ENCODE measurements at places on chromosomes 5 and 9.

- H3K27ac ChIP-seq, result no peak overlapping the region
- H3K4me3 ChIP-seq, result no peak overlapping the region
- H3K4me1 ChIP-seq, result peaks cover 9% of the 10 kb centered on the region
- no peaks in the 10 kb centered on the region for H3K27me3 ChIP-seq
- no peaks in the 10 kb centered on the region for H3K36me3 ChIP-seq
Observed at GRCh38 chr9:105841562-105841961, 147.2 kb downstream of the TMEM38B start.

GRCh38 chr9:135267191-135267809, 179.8 kb downstream of the OLFM1 start:
- DNase-seq, result no peak
- no peaks in the 10 kb centered on the region for H3K4me1 ChIP-seq
- no peak overlapping the region for H3K4me3 ChIP-seq
- H3K27me3 ChIP-seq, result no peaks in the 10 kb centered on the region
- no peak overlapping the region for H3K27ac ChIP-seq
- H3K36me3 ChIP-seq, result no peaks in the 10 kb centered on the region

DNA sequence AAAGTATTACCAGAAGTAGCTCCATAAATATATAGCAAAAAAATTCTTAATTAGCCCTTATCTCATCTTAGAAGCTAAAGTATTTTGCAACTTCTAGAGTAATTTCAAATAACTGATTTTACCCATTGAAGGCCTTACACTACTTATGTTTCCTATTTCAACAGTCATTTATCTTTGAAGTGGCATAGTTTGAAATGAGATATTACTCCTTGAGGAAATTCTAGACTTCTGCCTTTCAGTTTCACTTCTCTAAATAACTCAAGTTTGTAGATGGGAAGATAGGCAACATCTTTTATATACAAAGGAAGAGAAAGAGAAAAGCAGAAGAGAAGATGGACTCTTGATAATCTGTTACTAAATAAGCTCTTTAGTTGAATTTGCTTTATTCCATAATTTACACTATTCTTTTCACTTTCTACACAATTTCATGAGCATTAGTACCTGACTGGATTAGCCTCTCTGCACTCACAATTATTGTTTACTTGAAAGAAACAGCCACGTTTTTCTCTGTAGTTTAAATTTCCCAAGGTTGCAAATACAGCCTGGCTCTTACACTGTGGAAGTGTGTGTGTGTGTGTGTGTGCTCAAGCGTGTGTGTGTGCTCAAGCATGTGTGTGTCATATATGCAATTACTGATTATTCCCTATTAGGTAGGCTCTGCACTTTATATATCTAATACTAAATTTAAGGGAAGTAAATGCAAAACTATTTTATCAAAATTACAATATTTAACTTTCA, 60.6 kb upstream of the EMB start:
- no peaks in the 10 kb centered on the region for H3K4me1 ChIP-seq
- H3K36me3 ChIP-seq, result no peaks in the 10 kb centered on the region
- no peak for DNase-seq
- H3K27ac ChIP-seq, result no peak overlapping the region

DNA sequence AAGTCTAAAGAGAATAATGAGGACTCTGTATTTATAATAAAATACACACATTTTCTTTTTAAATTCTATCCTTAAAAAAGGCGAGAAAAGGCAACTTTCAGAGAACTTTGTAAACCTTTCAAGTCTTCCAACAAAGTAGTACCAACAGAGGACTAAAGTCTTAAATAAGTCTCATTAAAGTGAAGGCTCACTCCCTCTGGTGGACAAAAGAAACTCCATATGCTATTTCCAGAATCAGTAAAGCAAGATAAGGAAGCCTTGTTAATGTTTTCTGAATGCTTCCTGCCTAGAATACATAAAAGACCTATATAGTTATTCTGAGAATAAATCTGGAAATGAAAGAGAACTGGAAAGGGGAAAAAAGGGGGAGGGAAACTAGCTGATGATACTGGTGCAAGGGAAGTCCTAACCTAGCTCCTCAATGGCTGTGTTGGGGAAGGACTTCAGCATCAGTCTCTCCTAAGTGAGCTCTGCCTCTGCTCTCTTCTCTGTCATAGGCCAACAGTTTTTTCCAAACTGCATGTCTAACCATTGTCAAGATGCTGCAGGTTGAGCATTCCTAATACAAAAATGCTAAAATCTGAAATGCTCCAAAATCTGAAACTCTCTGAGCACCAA, 7.2 kb downstream of the HMGCS1 start:
- H3K4me1 ChIP-seq, result peaks cover 68% of the 10 kb centered on the region
- no peaks in the 10 kb centered on the region for H3K27me3 ChIP-seq
- H3K27ac ChIP-seq, result peak overlapping the region; percentile 55
- H3K4me3 ChIP-seq, result no peak overlapping the region

DNA sequence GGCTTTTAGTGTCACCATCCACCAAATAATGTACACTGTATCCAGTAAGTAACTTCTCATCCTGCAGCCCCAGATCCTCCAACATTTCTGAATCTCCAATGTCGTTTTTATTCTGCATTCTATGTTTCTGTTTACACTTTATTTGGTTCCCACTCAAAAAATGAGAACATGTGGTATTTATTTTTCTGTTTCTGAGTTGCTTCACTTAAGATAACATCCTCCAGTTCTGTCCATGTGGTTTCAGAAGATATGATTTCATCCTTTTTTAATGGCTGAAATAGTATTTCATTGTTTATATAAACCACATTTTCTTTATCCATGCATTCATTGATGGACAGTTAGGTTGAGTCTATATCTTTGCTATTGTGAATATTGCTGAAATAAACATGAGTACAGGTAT, 677.3 kb upstream of the FTMT start:
- H3K27me3 ChIP-seq, result no peaks in the 10 kb centered on the region
- no peak overlapping the region for H3K4me3 ChIP-seq
- no peak overlapping the region for H3K27ac ChIP-seq
- no peaks in the 10 kb centered on the region for H3K36me3 ChIP-seq
- no peaks in the 10 kb centered on the region for H3K4me1 ChIP-seq

- no peaks in the 10 kb centered on the region for H3K36me3 ChIP-seq
- no peak overlapping the region for H3K4me3 ChIP-seq
- no peak for DNase-seq
- H3K27ac ChIP-seq, result no peak overlapping the region
- peaks cover 31% of the 10 kb centered on the region for H3K27me3 ChIP-seq
- no peaks in the 10 kb centered on the region for H3K4me1 ChIP-seq
Observed at GRCh38 chr9:72144756-72145492, 4.3 kb upstream of the GDA start.

DNA sequence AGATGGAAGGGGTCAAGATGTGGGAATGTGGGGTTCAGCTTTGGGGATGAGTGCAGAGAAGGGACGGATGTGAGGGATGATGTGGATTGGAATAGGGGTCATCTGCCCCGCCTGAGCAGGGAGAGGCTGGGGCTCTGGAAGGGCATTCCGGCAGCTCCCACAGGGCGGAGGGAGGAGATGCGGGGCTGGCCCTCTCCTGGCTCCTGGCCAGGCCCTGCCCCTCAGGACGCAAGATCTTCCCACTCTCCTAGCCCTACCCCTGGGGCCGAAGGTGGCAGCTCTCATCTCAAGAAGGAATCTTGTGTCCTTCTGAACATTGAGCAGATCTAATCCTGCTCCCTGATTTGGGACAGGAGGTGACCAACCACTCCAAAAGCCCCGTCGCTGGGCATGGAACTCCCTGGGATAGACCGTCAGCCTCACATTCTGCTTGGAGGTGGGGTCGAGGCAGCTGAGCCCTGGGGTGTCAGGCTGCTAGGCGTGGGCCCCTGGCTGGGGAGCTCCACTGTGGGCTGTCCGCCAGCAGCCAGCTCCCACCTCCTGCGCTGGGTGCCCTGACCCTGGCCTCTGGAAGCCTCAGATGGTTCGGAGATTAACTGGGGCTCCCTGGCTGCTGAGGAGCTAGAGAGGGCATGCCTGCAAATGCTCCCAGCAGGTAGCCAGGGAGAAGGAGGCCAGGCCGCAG, 125.2 kb downstream of the ZNF354C start:
- H3K27me3 ChIP-seq, result no peaks in the 10 kb centered on the region
- no peaks in the 10 kb centered on the region for H3K36me3 ChIP-seq
- peaks cover 7% of the 10 kb centered on the region for H3K4me1 ChIP-seq
- DNase-seq, result no peak
- no peak overlapping the region for H3K4me3 ChIP-seq

DNA sequence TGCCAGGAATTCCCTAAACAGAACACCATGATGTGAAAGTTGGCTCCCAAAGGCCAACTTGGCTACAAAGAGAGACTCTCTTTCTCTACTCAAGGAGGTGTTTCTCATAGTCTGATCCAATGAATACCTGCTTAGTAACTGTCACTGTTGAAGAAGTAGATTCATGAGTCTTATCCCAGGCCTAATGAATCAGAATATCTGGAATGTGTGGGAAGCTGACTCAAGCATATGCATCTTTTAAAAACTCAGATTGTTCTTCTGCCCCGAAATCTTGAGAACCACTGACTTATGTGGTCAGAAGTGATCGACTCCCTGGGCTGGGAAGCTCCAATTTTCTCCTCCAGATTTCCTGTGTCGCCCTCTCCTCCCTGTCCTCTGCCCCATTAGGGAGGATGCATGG, 345.6 kb downstream of the PLK2 start:
- no peak overlapping the region for H3K4me3 ChIP-seq
- H3K36me3 ChIP-seq, result no peaks in the 10 kb centered on the region
- no peak overlapping the region for H3K27ac ChIP-seq
- no peaks in the 10 kb centered on the region for H3K4me1 ChIP-seq
- no peak for DNase-seq

GRCh38 chr9:135887585-135888050, 19.7 kb downstream of the CAMSAP1 start:
- peak overlapping the region; percentile 74 for H3K27ac ChIP-seq
- H3K4me1 ChIP-seq, result peaks cover 39% of the 10 kb centered on the region
- H3K27me3 ChIP-seq, result no peaks in the 10 kb centered on the region
- H3K4me3 ChIP-seq, result no peak overlapping the region

- no peaks in the 10 kb centered on the region for H3K4me1 ChIP-seq
- no peaks in the 10 kb centered on the region for H3K36me3 ChIP-seq
- H3K27me3 ChIP-seq, result no peaks in the 10 kb centered on the region
Observed at GRCh38 chr5:31107091-31107518, 86.4 kb upstream of the CDH6 start.

DNA sequence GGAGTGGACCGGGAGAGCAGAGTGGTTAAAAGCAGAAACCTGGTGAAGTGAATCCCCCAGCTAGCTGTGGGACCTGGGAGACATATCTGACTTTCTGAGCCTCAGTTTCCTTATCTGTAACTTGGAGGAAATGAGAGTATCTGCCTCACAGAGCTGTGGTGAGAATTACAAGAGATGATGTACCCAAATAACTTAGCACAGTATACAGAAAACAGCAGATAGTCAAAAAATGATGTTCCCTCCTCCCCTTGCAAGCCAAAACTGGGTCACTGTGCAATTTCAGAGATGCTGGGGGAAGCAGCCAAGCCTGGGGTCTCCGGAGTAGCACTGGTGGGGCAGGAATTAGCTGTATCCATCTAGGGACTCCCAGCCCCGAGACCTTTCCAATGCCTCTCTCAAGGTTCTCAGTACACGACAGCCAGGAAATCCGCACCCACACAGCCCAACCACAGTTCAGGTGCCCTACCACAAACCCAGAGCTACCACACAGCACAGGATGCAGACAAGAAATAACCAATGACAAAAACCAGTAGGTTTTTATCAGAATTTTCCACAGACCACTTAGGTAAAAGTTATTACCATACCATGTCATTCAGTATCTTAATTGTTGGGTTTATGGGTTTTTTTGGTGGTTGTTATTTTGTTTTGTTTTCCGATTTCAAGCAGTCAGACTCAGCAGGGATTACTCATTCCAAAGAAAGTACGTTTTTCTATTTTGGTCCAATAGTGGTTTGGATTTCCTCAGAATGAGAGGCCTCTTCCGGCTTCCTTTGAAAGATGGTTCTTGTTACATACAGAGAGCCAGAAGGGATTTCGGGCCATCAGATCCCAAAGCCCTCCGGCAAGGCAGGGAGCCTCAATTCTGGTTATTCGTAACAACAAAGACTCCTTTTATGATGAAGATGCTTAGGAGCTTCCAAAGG, 4.9 kb upstream of the HRH2 start:
- H3K27ac ChIP-seq, result no peak overlapping the region
- H3K36me3 ChIP-seq, result no peaks in the 10 kb centered on the region
- DNase-seq, result no peak
- H3K4me1 ChIP-seq, result peaks cover 4% of the 10 kb centered on the region
- no peak overlapping the region for H3K4me3 ChIP-seq
- H3K27me3 ChIP-seq, result no peaks in the 10 kb centered on the region

- no peaks in the 10 kb centered on the region for H3K27me3 ChIP-seq
- no peak overlapping the region for H3K4me3 ChIP-seq
- no peaks in the 10 kb centered on the region for H3K4me1 ChIP-seq
- H3K27ac ChIP-seq, result no peak overlapping the region
- no peaks in the 10 kb centered on the region for H3K36me3 ChIP-seq
Observed at GRCh38 chr5:22044229-22044628, 808.9 kb downstream of the CDH12 start.

- H3K4me3 ChIP-seq, result no peak overlapping the region
- H3K4me1 ChIP-seq, result peaks cover 5% of the 10 kb centered on the region
- H3K27me3 ChIP-seq, result no peaks in the 10 kb centered on the region
Observed at GRCh38 chr9:16062542-16063240, 509.8 kb downstream of the CCDC171 start.

DNA sequence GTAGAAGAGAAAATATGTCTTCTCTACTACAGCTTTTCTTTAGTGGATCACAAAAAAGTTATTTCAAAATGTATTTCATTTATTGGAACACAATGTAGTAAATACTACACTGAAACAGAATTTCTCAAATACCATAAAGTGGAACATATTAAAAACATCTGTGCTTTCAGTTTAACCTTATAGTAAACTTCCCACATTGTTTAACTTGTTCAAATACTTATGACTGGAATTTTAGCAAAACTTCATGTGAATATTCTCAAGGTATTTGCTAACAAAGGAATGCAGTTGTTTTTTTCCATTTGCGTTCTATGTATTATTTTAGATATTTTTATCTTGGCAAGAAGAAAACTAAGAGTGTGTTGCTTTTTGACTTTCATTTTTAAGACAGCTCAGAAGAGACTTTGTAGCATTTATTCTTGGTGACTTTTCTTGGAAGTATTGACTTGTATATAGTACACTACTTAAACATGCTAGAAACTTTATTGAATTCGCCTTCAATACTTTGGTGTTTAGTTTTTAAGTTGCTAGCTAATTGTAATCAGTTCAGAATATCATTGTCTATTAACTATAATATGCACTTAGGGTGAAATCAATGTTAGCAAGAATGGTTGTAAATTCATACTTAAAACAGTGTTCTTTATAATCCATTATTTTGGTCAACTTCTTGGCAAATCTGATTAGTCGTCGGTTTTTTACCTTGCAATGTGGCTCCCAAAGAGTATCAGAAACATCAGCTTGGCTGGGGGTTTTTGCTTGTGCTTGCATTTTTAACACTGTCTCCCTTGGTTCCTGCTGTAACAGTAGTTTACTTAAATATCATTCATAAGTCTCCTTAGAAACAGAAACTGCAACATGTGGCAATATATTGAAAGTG, 5.0 kb upstream of the RHOBTB3 start:
- peak; percentile 46 for DNase-seq
- no peaks in the 10 kb centered on the region for H3K36me3 ChIP-seq
- H3K27ac ChIP-seq, result no peak overlapping the region
- H3K27me3 ChIP-seq, result no peaks in the 10 kb centered on the region
- H3K4me1 ChIP-seq, result peaks cover 50% of the 10 kb centered on the region
- H3K4me3 ChIP-seq, result no peak overlapping the region

- no peak for DNase-seq
- H3K4me1 ChIP-seq, result peaks cover 33% of the 10 kb centered on the region
- H3K27ac ChIP-seq, result no peak overlapping the region
- no peaks in the 10 kb centered on the region for H3K36me3 ChIP-seq
- H3K27me3 ChIP-seq, result no peaks in the 10 kb centered on the region
Observed at GRCh38 chr5:148748702-148749392, 77.6 kb upstream of the ADRB2 start.

Data from cardiac muscle cell (in vitro differentiated cells and primary cell).